ENCODE measurements at places on chromosomes 7 and 10.

- no peak for DNase-seq
These were observed 21.3 kb upstream of the KPNA7 start for GRCh38 chr7:99229234-99229633.

GRCh38 chr10:73899423-73899822 lies 11.5 kb upstream of the PLAU start:
- DNase-seq = no peak

- no peak for DNase-seq
These were observed 10.5 kb upstream of the CRPPA start for GRCh38 chr7:16431646-16432424.

- DNase-seq = no peak
These were observed 135.9 kb downstream of the CUX1 start for GRCh38 chr7:101953248-101953819.

Data from stimulated activated CD8-positive, alpha-beta memory T cell treated with anti-CD3 and anti-CD28 coated beads, Interleukin-4, amount 100 ng/mL, for 48 hours (primary cell).